Sigmoid colon (tissue), 7 donors: ENCODE measurements at places on chromosomes 1 and 21. TPM values are rescaled to one million over a fixed set of nuclear protein-coding genes. Genes with fewer than 3 reads are reported as not detected.

GRCh38 chr1:7941437-7941793, 776 bp upstream of the TNFRSF9 start:
- DNase-seq = no peak

DNA sequence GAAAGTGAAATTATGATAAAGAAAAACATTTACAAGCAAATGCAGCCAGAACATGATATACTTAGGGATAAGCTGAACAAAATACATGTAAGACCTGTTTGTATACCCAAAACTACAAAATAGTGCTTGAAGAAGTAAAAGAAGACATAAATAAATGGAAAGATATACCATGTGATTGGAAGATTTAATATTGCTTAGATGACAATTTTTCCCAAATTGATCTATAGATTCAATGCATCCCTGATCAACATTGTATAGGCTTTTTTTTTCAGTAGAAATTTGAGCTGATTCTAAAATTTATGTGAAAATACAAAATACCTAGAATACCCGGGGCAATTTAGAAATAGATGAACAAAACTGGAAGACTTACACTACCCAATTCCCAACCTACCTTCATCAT, 76.4 kb downstream of the GABPA start:
- DNase-seq = no peak

- peak; percentile 93 for DNase-seq
Observed at GRCh38 chr1:81800695-81801650, at the start of gene ADGRL2. Gene ADGRL2, plus strand, starts transcription at chr1:81800934. Its CDS starts 36,051 bp downstream, at chr1:81836985.

DNA sequence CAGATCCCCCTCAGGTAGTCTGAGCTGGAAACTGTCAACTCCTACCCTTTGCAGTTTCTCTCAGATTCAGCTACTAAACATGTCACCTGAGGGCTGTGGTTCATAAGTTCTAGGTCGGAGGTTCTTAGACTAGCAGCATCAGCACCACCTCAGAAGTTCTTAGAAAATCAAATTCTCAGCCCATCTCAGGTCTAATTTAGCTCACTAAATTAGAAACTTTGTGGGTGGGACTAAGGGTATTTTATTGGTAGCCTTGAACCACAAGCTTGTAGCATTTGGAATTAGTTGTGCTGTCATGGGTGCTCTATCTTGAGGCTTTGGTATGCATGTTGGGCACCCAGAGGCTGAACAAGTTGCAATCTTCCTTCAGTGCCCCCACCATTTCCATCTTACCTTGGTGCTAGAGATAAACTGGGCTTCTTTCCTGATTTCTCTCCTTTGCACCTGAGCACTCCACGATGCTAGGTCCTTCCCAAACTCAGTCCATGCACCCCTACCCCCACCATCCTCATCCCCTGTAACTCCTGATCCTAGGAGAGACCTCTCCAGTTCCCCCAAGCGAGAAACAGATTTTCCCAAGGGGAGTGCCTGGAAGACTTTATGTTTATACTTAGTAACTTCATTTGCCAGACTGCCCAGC, 54.2 kb downstream of the S1PR1 start:
- no peak for DNase-seq

DNA sequence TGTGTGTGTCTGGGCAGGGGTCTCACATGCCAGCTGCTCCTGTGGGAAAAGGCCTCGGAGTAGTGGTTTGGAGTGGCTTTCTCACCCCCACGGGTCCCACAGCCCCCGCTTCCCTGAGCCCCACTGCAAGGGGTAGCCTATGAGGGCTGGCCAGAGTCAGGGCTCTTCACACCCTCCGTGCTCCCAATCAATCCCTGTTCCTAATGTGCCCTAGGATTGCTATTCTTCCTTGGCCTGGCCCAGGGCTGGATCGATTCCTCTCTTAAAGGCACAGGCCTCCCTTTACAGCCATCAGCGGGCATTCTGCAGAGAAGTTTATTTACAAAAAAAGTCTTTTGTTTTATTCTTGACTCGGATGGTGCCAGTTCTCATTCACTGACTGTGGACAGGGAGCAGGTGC, 19.3 kb upstream of the ACTL8 start:
- no peak for DNase-seq

- no peak for DNase-seq
Observed at GRCh38 chr1:185200889-185201288, 43.9 kb downstream of the SWT1 start.

- DNase-seq = no peak
Observed at GRCh38 chr21:41653954-41654491, 112.8 kb downstream of the RIPK4 start.

DNA sequence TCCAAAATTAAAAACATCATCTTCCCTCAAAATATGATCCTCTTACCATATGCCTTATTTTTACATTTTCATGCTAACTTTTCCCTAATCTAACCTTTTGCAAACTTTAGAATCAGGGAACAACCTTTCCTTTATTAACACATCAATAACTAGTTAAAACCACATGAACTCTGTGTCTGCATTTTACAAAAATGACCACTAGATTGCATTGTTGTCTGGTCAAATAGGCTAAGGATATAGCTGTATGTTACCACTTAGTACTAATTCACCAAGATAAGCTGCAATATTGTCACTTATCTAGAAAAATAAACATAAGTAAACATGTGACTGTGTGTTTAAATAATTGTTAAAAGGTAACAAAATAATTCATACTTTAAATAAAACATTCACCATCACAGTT, 82.3 kb downstream of the DENND1B start:
- DNase-seq = no peak

DNA sequence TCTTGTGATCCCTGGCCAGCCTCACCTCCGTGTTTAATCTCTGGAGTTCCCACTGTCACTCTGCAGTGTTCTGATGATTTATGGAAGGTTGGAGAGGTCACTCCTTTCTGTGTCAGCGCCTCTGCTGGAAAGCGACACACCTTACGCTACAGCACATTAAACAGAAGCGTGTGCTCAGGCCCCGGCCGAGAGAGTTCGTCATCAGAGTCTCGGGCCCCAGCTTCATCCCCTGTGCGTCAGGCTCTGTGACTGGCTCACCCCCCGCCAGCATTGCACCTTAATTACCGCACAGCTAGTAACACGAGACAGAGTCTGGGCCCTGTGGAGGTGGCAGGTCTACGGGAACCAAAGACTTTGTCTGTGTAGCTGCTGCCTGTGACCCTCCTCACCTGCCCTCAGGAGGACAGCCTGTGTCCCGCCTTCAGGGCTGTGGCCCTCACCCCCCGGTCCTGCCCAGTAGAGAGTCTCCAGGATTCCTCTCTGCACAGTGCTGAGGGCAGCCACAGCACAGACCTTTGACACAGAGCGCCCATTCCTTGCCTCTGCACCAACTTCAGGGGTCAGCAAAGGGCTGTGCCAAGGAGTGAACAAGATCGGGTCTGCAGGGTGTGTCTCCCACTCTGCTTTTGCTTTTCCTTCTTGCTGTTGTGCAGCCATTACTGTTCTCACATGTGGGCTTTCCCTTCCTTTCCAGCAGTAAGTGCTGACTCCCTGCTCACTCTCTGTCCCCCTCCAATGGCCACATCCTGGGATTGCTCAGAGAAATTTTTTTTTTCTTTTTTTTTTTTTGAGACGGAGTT, 157.6 kb downstream of the PGBD5 start:
- no peak for DNase-seq

DNA sequence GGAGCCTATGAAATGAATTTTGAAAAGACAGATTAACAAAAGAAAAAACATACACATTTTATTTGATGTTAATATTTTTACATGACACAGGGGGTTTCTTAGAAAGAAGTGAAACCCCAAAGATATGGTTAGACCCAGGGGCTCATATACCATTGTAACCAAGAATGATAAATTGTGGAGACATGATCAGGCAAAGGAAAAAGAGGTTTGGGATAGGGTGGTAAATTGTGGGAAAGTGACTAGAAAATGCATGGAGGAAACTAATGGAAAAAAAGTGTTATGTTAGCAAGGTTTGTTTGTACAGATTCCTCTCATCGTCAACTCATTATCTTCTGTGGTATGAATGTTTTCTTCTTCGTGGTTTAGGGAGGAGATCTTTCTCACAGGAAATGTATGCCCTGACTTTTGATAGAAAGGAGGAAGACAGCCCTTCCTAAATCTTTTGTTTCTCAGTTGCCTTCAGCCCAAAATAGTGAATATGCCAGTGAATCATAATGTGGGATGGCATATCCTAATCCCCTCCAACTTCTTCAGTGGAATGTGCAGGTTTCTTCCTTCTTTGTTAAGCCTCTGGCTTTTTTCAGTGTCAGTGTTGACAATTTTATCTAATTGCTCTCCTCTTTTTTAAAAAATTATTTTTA, 140.4 kb upstream of the UBE2U start:
- DNase-seq = no peak

DNA sequence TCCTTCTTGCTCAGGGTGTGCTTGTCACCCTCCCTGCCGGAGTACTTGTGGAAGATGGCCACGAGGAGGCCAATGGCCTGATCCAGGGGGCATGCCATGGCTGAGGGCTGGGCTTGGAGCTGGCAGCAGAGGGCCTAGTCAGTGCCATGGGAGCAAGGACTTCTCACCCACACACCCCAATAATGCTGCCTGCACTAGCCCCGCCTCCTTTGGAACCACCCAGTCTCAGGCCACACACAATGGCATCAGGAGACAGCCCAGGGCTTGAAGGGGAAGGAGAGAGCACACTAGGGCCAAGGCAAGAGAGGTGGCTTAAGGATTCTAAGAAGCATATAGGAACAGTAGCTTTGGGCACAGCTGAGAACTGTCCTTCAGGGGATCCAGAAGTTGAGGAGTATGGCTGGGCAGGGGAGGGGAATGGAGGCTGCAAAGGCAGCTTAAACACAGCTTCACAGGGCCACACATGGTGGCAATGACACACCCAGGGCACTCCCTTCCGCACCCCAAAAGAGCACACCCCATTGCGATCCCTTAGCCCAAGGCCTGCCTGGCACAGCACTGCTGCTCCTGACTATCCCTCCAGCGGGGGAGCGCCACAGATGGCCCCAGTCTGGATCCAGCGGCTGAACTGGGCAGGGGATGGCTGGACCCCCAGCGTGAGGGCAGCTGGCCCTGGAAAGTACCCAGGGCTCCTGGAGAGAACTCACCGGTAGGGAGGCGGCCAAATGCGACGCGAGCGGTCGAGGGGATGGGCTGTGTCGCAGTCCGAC, at the start of gene S100A6:
Gene S100A6 (minus strand): TSS at position 750 of the 770 bp plus-strand sequence. CDS start 652 bp downstream, at position 98.
- DNase-seq = peak; percentile 90

GRCh38 chr1:157193702-157194391, 55.7 kb upstream of the ETV3 start:
- DNase-seq = no peak

- DNase-seq = no peak
Observed at GRCh38 chr1:168206111-168206510, 19.7 kb upstream of the SFT2D2 start.

- no peak for DNase-seq
Observed at GRCh38 chr1:12380326-12381249, 150.8 kb downstream of the VPS13D start.

CR1 gene
- total RNA-seq = 2.2 TPM

PTGFR gene
- total RNA-seq = 2.2 TPM

CCDC185 gene
- total RNA-seq = not detected

CACNA1E gene
- 0.16 TPM for total RNA-seq

NTNG1 gene
- 17.6 TPM for total RNA-seq

CRYAA gene
- total RNA-seq = not detected

MAP3K21 gene
- total RNA-seq = 0.55 TPM

ILDR2 gene
- 8.6 TPM for total RNA-seq

MPZ gene
- total RNA-seq = 5.5 TPM

RGS4 gene
- 15.7 TPM for total RNA-seq

HES5 gene
- not detected for total RNA-seq
